ENCODE measurements at places on chromosomes 6 and 20.

GRCh38 chr20:39660965-39661364, 698.8 kb downstream of the DHX35 start:
- H3K27ac ChIP-seq = no peak overlapping the region
- no peaks in the 10 kb centered on the region for H3K36me3 ChIP-seq
- H3K4me1 ChIP-seq = no peaks in the 10 kb centered on the region

GRCh38 chr6:45576648-45577624, 199.2 kb upstream of the SUPT3H start:
- H3K4me3 ChIP-seq = no peak overlapping the region
- H3K36me3 ChIP-seq = no peaks in the 10 kb centered on the region
- H3K27me3 ChIP-seq = no peaks in the 10 kb centered on the region
- DNase-seq = no peak

DNA sequence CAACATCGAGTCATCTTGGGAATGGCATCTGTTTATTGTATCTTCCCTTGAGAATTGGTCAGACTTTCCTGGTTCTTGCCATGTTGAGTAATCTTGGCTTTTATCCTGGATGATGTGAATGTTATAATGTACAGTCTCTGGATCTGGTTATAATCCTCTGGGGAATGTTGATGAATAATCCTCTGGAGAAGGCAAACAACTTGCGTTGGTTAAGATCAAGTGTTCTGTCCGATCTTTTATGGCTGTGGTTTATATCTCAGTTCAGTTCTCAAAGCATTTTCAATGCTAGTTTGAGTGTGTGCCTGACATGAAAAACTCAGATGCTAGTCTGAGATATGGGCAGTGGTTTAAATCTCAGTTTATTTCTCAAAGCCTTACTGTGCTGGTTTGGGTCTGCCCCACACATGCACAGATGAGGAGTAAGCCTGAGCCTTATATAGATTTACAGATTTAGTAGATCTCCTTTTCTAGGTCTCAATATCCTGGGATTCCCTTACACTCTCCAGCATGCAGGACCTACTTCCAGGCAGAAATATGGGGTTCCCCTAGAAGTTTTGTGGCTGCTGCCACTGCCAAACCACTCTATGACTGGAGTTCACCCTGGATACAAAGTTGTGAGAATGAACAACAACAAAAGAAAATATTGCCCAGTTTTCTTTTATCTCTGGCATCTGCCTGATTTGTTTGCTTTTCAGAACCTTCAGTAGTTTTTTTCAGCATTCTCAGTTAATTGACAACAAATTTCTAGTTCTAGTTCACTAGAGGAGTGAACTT, 191.8 kb upstream of the MAN1A1 start:
- DNase-seq = peak; percentile 91
- H3K4me1 ChIP-seq = peaks cover 20% of the 10 kb centered on the region
- no peaks in the 10 kb centered on the region for H3K36me3 ChIP-seq

GRCh38 chr20:57260934-57261333, 5.5 kb downstream of the BMP7 start:
- no peaks in the 10 kb centered on the region for H3K4me1 ChIP-seq
- no peak for DNase-seq
- H3K27ac ChIP-seq = no peak overlapping the region
- H3K27me3 ChIP-seq = peaks cover 93% of the 10 kb centered on the region
- H3K36me3 ChIP-seq = no peaks in the 10 kb centered on the region

- no peak for DNase-seq
- no peak overlapping the region for H3K27ac ChIP-seq
- H3K36me3 ChIP-seq = peaks cover 46% of the 10 kb centered on the region
- no peak overlapping the region for H3K4me3 ChIP-seq
Observed at GRCh38 chr20:6034134-6034969, 19.5 kb downstream of the LRRN4 start.

GRCh38 chr6:145153495-145153894, 581.8 kb downstream of the EPM2A start:
- H3K27ac ChIP-seq = no peak overlapping the region
- no peak for DNase-seq
- H3K4me1 ChIP-seq = peaks cover 32% of the 10 kb centered on the region
